Right ventricle myocardium inferior (tissue), 1 donor: ENCODE measurements at places on chromosomes 6 and 20. TPM values are rescaled to one million over a fixed set of nuclear protein-coding genes. Genes with fewer than 3 reads are reported as not detected.

SLC24A3 gene
- 1.4 TPM for total RNA-seq

POU3F2 gene
- total RNA-seq: not detected

PRL gene
- total RNA-seq: not detected

PLA2G7 gene
- 0.14 TPM for total RNA-seq

DNA sequence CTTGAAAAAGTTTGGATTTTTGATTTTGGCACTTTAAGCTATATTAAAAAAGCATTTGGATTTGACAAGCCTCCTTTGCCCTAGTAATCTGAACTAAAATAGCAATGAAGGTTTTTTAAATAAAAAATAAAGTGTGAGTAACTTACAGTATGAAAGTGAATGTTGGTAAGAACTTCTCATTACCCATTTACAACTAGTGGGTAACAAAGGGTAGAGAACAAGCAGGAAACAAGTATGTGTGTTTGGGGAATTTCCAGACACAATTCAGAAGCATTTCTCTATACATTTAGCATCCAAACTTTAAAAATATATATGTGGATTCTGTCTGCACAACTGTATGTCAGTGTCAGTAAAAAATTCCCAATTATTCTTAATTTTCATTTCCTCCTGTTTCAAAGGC, 2.9 kb downstream of the TMEM30A start:
- no peak for DNase-seq

GRCh38 chr20:24933266-24933908, 15.7 kb upstream of the CST7 start:
- DNase-seq: no peak

GRCh38 chr20:60066438-60066823, 108.2 kb downstream of the CDH26 start:
- DNase-seq: no peak

- no peak for DNase-seq
Measured at GRCh38 chr20:32930181-32930580, 71.5 kb downstream of the EFCAB8 start.
